ENCODE measurements at places on chromosomes 1 and 21.

DNA sequence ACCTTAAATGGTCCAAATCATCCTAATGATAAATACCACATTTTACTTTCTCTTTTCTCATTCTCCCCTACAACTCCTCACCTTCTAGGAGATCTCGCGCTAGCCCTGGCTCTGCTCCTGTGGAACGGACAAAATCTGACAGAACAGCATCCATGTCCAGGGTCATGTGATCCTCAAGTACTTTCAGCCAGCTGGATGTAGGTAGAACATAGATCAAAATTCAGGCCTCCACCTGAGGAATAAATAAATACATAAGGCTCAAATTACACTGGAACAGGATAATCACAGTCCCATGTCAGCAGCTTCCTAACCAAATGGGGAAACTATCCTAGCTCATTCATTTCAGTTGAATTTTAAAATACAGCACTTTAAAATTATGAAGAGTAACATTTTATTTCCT lies 33.2 kb downstream of the OTUD7B start:
- no peak for DNase-seq

GRCh38 chr1:231750818-231751362 lies 124.3 kb downstream of the DISC1 start:
- DNase-seq, result no peak

DNA sequence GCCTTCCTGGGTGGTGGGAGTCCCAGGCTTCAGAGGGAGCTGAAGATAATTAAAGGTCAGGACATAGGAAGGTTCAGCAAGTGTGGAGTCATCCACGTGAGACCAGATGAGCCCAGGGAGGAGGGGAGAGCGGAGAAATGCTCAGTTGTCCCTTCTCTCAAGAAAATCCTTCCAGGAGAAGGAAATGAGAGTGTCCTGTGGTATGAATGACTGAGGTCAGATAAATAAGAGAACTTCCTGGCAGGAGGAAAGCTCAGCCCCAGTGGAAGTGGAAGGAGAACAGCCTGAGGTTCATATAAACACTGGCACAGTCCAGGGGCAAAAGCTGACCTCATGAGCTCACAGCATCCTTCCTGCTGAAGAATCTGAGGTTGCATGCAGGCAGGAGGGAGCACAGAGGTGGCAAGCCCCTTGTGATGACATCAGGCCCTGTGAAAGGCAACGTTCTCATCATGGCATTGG lies 97.6 kb downstream of the NAV1 start:
- DNase-seq, result no peak

DNA sequence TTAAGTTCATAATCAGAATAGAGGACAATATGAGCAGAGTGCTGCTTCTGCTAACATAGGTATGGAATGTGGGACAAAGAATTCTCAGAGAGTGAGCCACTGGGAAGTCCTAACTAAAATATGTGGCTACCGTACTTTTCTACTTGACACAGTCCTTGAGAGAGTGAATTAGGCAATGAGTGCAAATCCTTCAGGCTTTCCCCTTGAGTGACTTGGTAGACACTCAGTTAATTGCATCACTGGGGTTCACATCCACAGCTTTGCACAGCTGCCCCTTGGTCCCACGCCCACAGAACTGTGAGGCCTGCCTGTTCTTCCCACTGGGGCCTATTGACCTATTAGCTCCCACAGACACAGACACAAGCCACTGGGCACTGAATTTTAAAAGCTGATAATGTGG lies 40.5 kb upstream of the PAXBP1 start:
- no peak for DNase-seq

- no peak for DNase-seq
These were observed 18.1 kb upstream of the RCOR3 start for GRCh38 chr1:211241071-211241470.

Measured in germinal center (tissue), 1 donor.